ENCODE measurements at places on chromosomes 7 and 10. TPM values are rescaled to one million over a fixed set of nuclear protein-coding genes. Genes with fewer than 3 reads are reported as not detected.

- DNase-seq: no peak
- peaks cover 5% of the 10 kb centered on the region for H3K27me3 ChIP-seq
- H3K4me1 ChIP-seq: no peaks in the 10 kb centered on the region
These were observed 81.9 kb upstream of the AUTS2 start for GRCh38 chr7:69516238-69516820.

GRCh38 chr7:39532832-39533231 lies 33.4 kb upstream of the YAE1 start:
- no peak overlapping the region for H3K27ac ChIP-seq
- no peak for DNase-seq
- no peak overlapping the region for H3K4me3 ChIP-seq
- H3K27me3 ChIP-seq: peaks cover 4% of the 10 kb centered on the region
- H3K4me1 ChIP-seq: no peaks in the 10 kb centered on the region

DNA sequence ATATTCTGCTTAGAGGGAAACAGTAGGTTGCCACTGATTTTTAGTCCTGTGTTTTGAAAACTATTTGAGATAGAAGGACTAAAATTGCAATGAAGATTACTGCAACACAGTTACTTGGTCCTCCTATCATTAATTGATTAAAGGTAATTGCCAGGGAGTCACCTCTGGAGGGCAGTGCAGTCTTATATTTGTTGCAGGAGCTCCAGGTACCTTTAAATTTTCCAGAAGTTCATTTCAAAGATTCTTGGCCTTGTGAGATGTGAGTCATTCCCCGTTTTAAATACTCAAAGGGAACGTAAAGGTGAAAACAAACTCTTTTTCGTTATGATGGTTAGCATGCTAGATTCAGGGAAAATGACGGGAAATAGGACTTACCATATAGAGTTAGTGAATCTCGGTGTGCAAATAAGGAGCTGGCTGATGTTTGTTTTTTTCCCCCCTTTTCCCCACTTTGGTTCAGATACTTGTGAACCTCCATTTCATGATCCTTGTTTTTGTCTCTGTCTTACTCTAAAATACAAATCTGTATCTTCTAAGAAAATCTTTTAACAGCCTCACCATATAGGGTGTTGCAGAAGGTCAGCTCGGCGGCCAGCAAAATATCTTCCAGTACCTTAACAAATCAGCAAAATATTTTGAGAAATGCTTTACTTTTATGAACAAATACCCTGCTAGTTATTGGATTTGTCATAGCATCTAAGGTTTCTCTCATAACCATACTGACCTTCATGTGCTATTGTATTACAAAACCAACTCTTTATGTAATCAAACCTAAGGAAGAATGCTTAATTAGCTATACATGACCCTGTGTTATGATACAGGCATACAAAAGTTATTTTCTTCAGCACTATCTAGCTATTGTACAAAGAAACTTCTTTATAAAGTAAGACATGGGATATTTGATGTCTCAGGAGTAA lies 143.0 kb upstream of the HDAC9 start:
- peaks cover 5% of the 10 kb centered on the region for H3K4me1 ChIP-seq
- H3K27ac ChIP-seq: no peak overlapping the region
- H3K27me3 ChIP-seq: no peaks in the 10 kb centered on the region
- no peak overlapping the region for H3K4me3 ChIP-seq

GRCh38 chr10:123007558-123008354 lies 839 bp downstream of the IKZF5 start:
- H3K27me3 ChIP-seq: no peaks in the 10 kb centered on the region
- peaks cover 15% of the 10 kb centered on the region for H3K4me1 ChIP-seq
- peak; percentile 45 for DNase-seq
- H3K36me3 ChIP-seq: no peaks in the 10 kb centered on the region

GRCh38 chr10:119207713-119208552 lies 562 bp downstream of the GRK5 start:
- DNase-seq: peak; percentile 51
- no peaks in the 10 kb centered on the region for H3K27me3 ChIP-seq
- peak overlapping the region; percentile 82 for H3K4me3 ChIP-seq
- H3K4me1 ChIP-seq: peaks cover 50% of the 10 kb centered on the region

DNA sequence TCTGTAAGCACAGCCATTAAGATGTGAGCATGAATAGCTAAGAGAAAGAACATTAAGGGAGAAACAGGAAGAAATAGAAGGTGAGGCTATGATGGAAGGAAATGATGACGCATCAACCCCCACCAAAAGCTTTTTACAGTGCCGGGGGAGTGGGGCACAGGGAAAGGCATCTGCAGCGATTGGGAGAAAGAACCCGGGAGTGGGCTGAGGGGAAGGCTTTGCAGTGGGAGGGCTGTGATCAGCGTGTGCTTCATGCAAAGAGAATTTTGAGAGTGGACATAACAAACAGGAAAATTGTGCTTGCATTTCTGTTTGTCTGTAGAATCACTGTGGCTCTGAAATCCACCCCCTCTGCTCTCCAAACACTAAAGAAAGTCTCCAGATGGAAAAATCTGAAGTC lies 250.8 kb downstream of the KCNMA1 start:
- H3K36me3 ChIP-seq: no peaks in the 10 kb centered on the region
- H3K4me3 ChIP-seq: peak overlapping the region; percentile 4
- peak overlapping the region; percentile 54 for H3K27ac ChIP-seq
- peak; percentile 80 for DNase-seq
- peaks cover 40% of the 10 kb centered on the region for H3K4me1 ChIP-seq

GRCh38 chr10:36096576-36096975 lies 454.5 kb upstream of the FZD8 start:
- H3K27ac ChIP-seq: no peak overlapping the region
- DNase-seq: peak; percentile 16
- no peaks in the 10 kb centered on the region for H3K4me1 ChIP-seq

GRCh38 chr7:128005117-128005516 lies 26.1 kb downstream of the LRRC4 start:
- DNase-seq: no peak
- peaks cover 3% of the 10 kb centered on the region for H3K36me3 ChIP-seq
- no peaks in the 10 kb centered on the region for H3K4me1 ChIP-seq
- no peaks in the 10 kb centered on the region for H3K27me3 ChIP-seq
- no peak overlapping the region for H3K4me3 ChIP-seq
- H3K27ac ChIP-seq: no peak overlapping the region

DNA sequence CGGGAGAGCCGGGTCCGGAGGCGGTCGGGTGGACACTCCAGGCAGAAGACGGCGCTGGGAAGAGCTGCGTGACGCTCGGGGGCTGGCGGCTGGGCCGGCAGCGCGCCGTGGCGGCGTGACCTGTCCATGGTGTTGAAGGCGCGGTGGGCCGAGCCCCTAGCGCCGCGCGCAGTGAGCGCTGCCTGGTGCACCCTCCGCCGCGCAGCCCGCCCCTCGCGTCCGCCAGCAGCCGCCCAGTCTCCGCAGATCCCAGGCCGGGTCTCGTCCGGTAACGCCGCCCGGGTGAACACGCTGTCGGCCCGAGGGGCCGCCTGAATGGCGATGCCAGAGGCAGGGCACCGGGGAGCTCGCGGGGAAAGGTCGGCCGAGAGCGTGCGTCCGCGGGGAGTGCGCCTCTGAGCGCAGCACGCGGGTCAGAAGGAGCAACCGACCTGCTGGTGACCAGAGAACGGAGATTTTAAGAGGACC lies 657 bp upstream of the TMEM178B start:
- H3K36me3 ChIP-seq: no peaks in the 10 kb centered on the region
- DNase-seq: peak; percentile 44
- H3K27me3 ChIP-seq: peaks cover 37% of the 10 kb centered on the region
- H3K4me1 ChIP-seq: peaks cover 6% of the 10 kb centered on the region
- H3K4me3 ChIP-seq: peak overlapping the region; percentile 56

DNA sequence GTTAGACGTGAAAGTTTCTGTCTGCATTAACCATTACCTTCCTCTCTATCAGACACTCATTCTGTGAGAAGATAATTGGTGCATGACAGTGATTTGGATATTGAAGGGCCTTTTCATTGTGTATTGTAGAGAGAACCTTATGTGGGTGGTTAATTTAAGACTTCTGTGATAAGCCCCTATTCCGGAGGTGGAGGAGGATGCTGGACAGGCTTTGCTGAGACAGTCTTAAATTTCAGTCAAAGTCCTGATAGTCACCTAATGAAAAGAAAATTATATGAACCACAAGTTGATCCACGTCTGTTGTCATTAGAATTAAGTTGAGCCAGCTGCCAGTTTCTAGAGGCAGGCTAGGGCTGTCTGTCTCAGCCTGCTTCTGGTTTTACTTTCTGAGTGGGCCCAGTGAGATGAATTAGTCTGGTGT lies 62.9 kb downstream of the CELF2 start:
- no peak overlapping the region for H3K27ac ChIP-seq
- DNase-seq: no peak
- no peaks in the 10 kb centered on the region for H3K36me3 ChIP-seq
- H3K4me3 ChIP-seq: no peak overlapping the region

DNA sequence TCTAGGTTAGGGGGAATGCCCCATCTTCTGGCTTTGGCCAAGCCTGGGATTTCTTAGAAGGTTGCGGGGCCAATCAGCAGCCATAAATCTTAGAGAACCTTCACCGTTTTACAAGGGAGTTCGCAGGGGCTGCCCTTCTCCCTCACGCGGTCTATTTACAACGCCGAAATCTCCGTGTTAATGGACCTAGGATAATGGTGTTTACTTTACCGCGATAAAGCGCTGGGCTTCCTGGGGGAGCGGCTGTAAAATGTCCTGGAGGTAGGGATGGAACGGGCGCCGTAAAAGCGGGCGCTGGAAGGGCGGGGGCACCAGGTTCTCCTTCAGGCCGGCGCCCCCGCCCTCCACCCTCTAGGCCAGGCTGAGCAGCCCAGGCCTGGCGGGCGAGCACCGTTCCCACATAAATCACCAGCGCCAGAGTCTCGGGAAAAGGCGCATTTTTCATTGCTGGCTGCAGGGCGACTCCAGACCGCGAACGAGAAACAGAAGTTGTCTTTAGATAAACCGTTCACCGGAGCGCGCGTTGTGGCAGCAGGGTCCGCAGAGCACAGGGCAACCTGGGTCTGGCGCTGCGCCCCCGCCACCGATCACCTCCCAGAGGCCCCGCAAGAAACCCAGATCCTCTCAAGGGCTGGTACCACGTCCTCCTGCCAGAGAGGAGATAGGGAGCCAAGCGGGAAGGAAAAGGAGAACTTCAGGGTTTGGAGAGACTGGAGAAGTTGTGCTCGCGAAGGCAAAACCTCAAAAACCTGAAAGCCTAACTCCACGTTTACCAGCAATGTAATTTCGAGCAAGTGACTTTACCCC lies 12.5 kb upstream of the NKX2-3 start:
- no peak for DNase-seq
- H3K4me1 ChIP-seq: no peaks in the 10 kb centered on the region
- no peaks in the 10 kb centered on the region for H3K36me3 ChIP-seq
- no peak overlapping the region for H3K4me3 ChIP-seq
- H3K27ac ChIP-seq: no peak overlapping the region

GRCh38 chr10:70052462-70053217 lies at the start of gene MACROH2A2:
MACROH2A2 (plus strand) TSS chr10:70052846; CDS start chr10:70075659, 22,813 bp downstream.
- H3K36me3 ChIP-seq: no peaks in the 10 kb centered on the region
- peak within 1 kb of the TSS; percentile 71 for H3K4me3 ChIP-seq
- no peaks in the 10 kb centered on the region for H3K4me1 ChIP-seq

GRCh38 chr10:125707541-125708468 lies 11.7 kb upstream of the EDRF1 start:
- no peak overlapping the region for H3K4me3 ChIP-seq
- no peaks in the 10 kb centered on the region for H3K36me3 ChIP-seq
- no peaks in the 10 kb centered on the region for H3K27me3 ChIP-seq
- peak; percentile 22 for DNase-seq
- H3K27ac ChIP-seq: no peak overlapping the region
- no peaks in the 10 kb centered on the region for H3K4me1 ChIP-seq

- H3K4me1 ChIP-seq: no peaks in the 10 kb centered on the region
- H3K27me3 ChIP-seq: no peaks in the 10 kb centered on the region
- DNase-seq: no peak
- no peak overlapping the region for H3K4me3 ChIP-seq
- no peaks in the 10 kb centered on the region for H3K36me3 ChIP-seq
These were observed 257.9 kb downstream of the SFMBT2 start for GRCh38 chr10:7152982-7153381.

- no peaks in the 10 kb centered on the region for H3K4me1 ChIP-seq
- no peaks in the 10 kb centered on the region for H3K36me3 ChIP-seq
- H3K27me3 ChIP-seq: no peaks in the 10 kb centered on the region
- no peak overlapping the region for H3K4me3 ChIP-seq
- DNase-seq: no peak
- no peak overlapping the region for H3K27ac ChIP-seq
These were observed 446.9 kb downstream of the PTPRN2 start for GRCh38 chr7:158140538-158141220.

Gene TUBB8
- not detected for total RNA-seq

Gene GLRX3
- 116 TPM for total RNA-seq

Gene ZPBP
- total RNA-seq: not detected

Gene CFAP69
- total RNA-seq: 2.0 TPM

Gene CAMK1D
- 27.4 TPM for total RNA-seq

Gene NUP205
- total RNA-seq: 50.5 TPM

Gene CLDN4
- total RNA-seq: 13.7 TPM

Gene PRSS2
- total RNA-seq: not detected
